ENCODE measurements at places on chromosomes 3 and 15.

GRCh38 chr3:141191097-141191749, 40.4 kb upstream of the PXYLP1 start:
- DNase-seq, result no peak

DNA sequence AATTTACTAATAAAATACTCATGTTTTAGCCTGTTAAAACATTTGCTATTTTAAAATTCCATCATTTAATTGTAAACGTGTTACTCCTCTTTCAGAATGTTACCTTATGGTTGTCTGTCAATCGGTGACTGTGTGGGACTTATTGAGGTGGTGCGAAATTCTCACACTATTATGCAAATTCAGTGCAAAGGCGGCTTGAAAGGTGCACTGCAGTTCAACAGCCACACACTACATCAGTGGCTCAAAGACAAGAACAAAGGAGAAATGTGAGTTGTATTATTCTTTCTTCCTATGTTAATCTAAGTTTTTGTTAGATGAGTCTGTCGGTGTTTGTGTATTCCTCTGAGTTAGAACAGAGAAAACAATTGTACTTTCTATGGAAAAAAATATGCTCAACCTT, 21.7 kb downstream of the KCNMB3 start:
- DNase-seq, result no peak

DNA sequence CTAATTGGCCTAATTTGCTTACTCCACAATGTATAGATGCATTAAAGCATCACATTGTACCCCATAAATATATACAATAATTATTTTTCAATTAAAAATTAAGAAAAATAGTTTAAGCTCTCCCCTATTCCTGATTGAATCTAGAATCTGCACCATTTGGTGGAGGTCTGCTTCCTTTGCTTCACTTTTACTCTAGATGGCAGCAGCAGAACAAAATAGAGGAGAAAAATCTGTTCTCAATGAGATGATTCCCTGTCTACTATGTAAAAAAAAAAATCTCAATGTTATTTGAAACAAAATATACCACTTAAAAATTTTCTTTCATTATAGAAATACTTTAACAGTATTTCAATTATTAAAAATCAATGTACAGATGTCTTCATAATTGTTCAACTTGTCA, 109.6 kb upstream of the FXR1 start:
- DNase-seq, result no peak

GRCh38 chr3:126416943-126417342, 22.2 kb downstream of the CFAP100 start:
- DNase-seq, result no peak

DNA sequence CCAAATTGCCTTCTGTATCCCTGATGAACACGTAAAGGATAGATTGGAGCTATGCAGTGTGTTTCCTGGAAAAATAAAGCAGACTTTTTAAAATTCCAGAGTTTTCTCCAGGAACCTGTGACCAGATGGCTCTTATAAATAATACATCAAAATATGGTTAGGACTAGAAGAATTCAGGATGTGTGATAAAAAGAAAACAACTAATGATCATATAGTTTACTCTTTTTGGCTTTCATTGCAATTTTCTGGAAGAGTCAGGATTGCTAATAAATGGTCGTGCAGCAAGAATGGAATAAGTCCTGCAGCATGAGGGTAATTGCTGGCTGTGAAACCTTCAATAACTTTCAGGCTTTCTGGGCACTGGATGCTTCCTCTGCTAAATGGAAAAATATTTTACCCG, 30.2 kb upstream of the DENND4A start:
- DNase-seq, result no peak

- DNase-seq, result no peak
These were observed 17.6 kb downstream of the MUC13 start for GRCh38 chr3:124916837-124917409.

Data from esophagus squamous epithelium (tissue), 5 donors.